ENCODE measurements at places on chromosomes 7 and 10.
A peak's percentile ranks its signal among the peaks of the same experiment; 100 is the strongest.

- no peak for DNase-seq
Measured at GRCh38 chr10:1874533-1874932, 137.2 kb upstream of the ADARB2 start.

DNA sequence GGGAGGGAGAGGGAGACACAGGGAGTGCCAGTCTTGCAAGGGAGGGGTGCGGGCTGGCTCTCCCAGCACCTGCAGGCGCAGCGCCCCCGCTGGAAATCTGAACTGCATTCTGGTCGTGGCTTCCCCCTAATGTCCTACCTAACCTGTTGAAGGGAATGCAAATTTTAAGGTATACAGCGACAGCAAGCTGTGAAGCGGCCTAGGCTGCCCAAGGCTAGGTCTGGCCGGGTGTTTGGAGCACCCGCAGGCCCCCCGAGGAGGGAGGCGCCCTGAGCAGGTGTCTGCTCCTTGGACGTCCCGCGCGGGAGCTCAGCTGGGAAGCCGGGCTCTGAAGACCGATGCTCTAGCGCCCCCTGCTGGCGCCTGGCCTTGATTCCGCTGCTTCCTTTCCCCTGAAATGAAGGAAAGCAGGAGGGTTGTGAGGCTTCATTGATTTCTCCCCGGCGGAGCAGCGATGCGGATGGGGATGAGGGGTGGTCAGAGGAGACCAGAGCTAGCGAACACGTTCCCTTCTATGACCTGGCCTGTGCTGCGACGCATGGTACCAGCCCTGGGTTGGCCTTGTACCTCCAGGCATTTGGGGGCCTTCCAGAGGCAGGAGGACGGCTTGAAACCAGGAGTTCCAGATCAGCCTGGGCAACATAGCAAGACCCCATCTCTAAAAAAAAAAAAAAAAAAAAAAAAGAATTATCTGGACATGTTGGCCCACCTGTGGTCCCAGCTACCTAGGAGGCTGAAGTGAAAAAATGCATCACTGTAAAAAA, 601.3 kb downstream of the GALNT17 start:
- DNase-seq, result peak; percentile 77

- no peak for DNase-seq
Measured at GRCh38 chr7:28106321-28106829, 74.2 kb downstream of the JAZF1 start.

- DNase-seq, result peak; percentile 62
Measured at GRCh38 chr10:132329565-132330485, 2.2 kb upstream of the LRRC27 start.

GRCh38 chr7:156473476-156474240, 166.9 kb upstream of the RNF32 start:
- peak; percentile 51 for DNase-seq

DNA sequence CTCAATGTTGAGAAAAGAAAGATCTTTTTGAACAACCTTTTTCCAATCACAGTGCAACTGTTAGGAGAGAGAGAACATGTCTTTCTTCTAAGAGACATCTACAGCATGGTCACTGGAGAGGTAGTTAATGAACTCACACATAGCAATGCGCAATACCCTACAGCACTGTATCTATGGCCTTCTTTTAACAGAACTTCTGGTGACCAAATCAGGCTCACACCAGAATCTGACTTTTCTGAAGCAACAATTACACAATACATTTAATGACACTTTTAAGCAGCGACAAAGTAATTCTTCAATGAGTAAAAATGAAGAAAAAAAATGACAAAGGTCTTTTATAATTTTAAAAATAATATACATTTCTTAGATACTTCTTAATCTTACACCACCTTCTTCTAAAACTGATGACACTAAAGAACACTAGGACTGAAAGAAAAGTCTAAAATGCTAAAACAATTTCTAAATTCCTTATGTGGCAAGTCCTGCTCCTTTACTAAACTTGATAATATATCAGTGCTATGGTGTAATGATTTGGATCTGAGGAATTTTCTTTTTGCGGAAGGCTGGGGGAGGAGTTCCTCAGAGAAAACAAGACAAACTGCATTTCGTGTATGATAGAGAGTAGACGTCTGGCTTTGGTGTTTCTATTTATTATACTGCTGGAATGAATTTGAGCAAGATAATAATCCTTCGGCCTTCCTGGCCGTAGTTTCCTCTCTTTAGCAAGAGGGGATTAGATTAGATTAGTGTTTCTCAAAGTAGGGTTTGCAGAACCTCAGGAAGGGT, 166.3 kb downstream of the ZNF438 start:
- DNase-seq, result no peak

Measured in activated CD8-positive, alpha-beta T cell treated with anti-CD3 and anti-CD28 coated beads for 36 hours (primary cell).